ENCODE measurements at places on chromosomes 7 and 10. TPM values are rescaled to one million over a fixed set of nuclear protein-coding genes. Genes with fewer than 3 reads are reported as not detected.
A peak's percentile ranks its signal among the peaks of the same experiment; 100 is the strongest.

- H3K36me3 ChIP-seq, result peaks cover 46% of the 10 kb centered on the region
- H3K4me3 ChIP-seq, result no peak overlapping the region
- no peaks in the 10 kb centered on the region for H3K27me3 ChIP-seq
- H3K4me1 ChIP-seq, result no peaks in the 10 kb centered on the region
Measured at GRCh38 chr7:73536479-73536878, 14.4 kb upstream of the BAZ1B start.

DNA sequence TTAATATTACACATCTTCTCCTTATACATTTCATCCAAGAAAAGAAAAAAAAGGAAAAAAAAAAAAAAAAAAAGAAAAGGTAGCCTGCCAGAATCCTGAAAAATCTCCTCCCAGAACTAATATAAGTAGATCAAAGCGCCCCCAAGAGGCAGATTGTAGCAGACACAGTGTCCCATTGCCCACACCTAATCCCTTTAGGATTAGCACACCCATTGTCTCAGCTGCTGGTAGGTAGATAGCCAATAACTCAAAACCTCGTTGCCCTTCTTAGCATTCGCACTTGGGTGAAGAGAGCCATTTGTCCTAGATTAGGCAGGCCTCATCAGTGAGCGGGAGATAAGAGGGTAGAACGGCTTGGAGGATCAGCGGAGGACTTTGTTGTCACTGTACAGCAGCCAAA, 100.2 kb upstream of the SORCS1 start:
- H3K4me3 ChIP-seq, result no peak overlapping the region
- no peaks in the 10 kb centered on the region for H3K36me3 ChIP-seq
- peak; percentile 88 for DNase-seq
- no peaks in the 10 kb centered on the region for H3K4me1 ChIP-seq
- H3K27me3 ChIP-seq, result no peaks in the 10 kb centered on the region

GRCh38 chr10:94225589-94225988, 137.2 kb downstream of the NOC3L start:
- H3K36me3 ChIP-seq, result peaks cover 25% of the 10 kb centered on the region
- no peaks in the 10 kb centered on the region for H3K4me1 ChIP-seq
- H3K4me3 ChIP-seq, result no peak overlapping the region
- peak; percentile 69 for DNase-seq
- no peaks in the 10 kb centered on the region for H3K27me3 ChIP-seq

GRCh38 chr7:108375668-108376067, 80.6 kb downstream of the NRCAM start:
- H3K36me3 ChIP-seq, result no peaks in the 10 kb centered on the region
- no peaks in the 10 kb centered on the region for H3K4me1 ChIP-seq
- no peak overlapping the region for H3K27ac ChIP-seq
- no peak overlapping the region for H3K4me3 ChIP-seq
- no peaks in the 10 kb centered on the region for H3K27me3 ChIP-seq
- no peak for DNase-seq

DNA sequence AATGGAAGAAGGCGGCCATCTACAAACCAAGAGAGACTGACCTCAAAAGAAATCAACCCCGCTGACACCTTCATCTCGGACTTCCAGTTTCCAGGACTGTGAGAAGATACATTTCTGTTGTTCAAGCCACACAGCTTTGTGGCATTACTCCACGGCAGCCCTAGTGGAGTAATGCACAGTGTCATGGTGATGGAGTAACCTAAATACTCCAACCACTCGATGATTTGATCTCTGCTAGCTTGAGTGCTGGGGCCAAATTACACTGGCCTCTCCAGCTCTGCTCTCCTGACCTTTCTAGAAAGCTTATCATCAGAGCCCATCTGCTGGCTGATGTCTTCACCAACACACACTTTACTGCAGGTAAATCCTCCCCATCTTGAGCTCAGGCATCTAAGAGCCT, 52.2 kb downstream of the GALNT17 start:
- H3K27ac ChIP-seq, result no peak overlapping the region
- H3K36me3 ChIP-seq, result peaks cover 35% of the 10 kb centered on the region
- H3K4me1 ChIP-seq, result peaks cover 7% of the 10 kb centered on the region
- DNase-seq, result no peak

- no peak overlapping the region for H3K4me3 ChIP-seq
- H3K36me3 ChIP-seq, result no peaks in the 10 kb centered on the region
- peak; percentile 78 for DNase-seq
- H3K27ac ChIP-seq, result no peak overlapping the region
- no peaks in the 10 kb centered on the region for H3K27me3 ChIP-seq
Measured at GRCh38 chr10:72242675-72243074, 26.6 kb upstream of the ASCC1 start.

- H3K4me3 ChIP-seq, result no peak overlapping the region
- no peaks in the 10 kb centered on the region for H3K36me3 ChIP-seq
- no peaks in the 10 kb centered on the region for H3K4me1 ChIP-seq
- H3K27me3 ChIP-seq, result no peaks in the 10 kb centered on the region
- DNase-seq, result no peak
Measured at GRCh38 chr7:151978616-151979015, 22.4 kb downstream of the GALNTL5 start.

DNA sequence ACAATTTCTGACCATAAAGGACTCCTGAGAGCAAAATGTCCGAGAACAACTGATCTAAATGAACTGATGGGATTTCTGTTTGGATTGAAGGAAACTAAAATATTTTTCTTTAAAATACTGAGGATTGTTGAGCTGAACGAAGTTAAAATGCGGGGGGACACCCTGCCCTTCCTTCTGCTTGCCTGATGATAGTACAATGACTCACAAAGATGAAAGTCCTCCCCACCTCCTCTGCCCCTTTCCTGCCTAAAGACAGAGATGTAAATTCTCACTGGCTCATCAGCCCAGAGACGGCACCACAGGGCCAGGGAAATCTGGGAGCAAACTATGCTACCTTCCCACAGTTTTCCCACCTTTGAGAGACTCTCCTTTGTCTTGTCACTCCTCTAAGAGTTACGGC, 180.6 kb downstream of the PHTF2 start:
- no peak overlapping the region for H3K4me3 ChIP-seq
- H3K27ac ChIP-seq, result no peak overlapping the region
- no peaks in the 10 kb centered on the region for H3K36me3 ChIP-seq
- no peaks in the 10 kb centered on the region for H3K4me1 ChIP-seq
- H3K27me3 ChIP-seq, result no peaks in the 10 kb centered on the region
- no peak for DNase-seq

GRCh38 chr10:131430716-131431412, 119.3 kb upstream of the TCERG1L start:
- no peaks in the 10 kb centered on the region for H3K4me1 ChIP-seq
- H3K27me3 ChIP-seq, result no peaks in the 10 kb centered on the region
- H3K36me3 ChIP-seq, result no peaks in the 10 kb centered on the region
- no peak for DNase-seq
- no peak overlapping the region for H3K27ac ChIP-seq

- H3K4me1 ChIP-seq, result no peaks in the 10 kb centered on the region
- H3K27me3 ChIP-seq, result no peaks in the 10 kb centered on the region
- H3K4me3 ChIP-seq, result no peak overlapping the region
- no peak overlapping the region for H3K27ac ChIP-seq
Measured at GRCh38 chr7:113784316-113784715, 134.5 kb downstream of the PPP1R3A start.

DNA sequence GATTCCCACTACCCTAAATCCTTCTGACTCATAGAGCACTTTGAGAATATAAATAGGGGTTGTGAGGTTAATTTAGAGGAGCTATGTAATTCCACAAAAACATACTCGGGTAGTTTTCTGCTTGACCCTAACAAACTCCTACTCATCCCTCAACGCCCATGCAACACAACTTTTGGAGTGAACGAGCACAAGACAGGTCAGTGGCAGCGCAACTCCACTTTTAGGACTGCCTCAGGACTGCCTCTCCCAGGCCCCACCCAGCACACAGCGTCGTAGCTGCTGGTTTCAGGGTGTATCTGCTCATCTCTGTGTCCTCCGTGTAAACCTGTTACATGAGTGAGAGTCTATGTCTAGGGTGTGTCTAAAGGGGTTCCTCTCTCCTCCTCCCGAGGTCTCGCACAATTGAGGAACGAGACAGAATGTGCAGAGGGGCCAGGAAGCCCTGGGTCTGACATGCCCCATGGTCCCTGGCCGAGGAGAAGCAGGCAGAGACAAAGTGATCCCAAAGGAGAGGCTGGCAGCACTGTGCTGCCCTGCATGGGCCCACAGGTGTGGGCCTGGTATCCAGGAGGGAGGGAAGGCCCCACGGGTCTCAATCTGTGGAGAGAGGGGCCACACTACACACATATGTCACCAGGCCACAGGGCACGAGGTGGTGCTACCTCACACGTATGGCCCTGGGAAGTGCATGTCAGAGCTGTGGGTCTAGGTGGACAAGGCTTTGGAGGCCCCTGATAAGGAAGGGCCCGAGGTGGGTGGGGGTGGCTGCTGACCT, 45.5 kb downstream of the CAMK2B start:
- H3K4me3 ChIP-seq, result no peak overlapping the region
- no peaks in the 10 kb centered on the region for H3K36me3 ChIP-seq
- no peak overlapping the region for H3K27ac ChIP-seq

- H3K27me3 ChIP-seq, result no peaks in the 10 kb centered on the region
- peaks cover 13% of the 10 kb centered on the region for H3K4me1 ChIP-seq
- no peak overlapping the region for H3K27ac ChIP-seq
- no peak for DNase-seq
Measured at GRCh38 chr7:98300595-98301372, 19.3 kb downstream of the BRI3 start.

- H3K27ac ChIP-seq, result no peak overlapping the region
- no peak for DNase-seq
- no peaks in the 10 kb centered on the region for H3K36me3 ChIP-seq
- no peak overlapping the region for H3K4me3 ChIP-seq
- peaks cover 5% of the 10 kb centered on the region for H3K27me3 ChIP-seq
Measured at GRCh38 chr10:78866731-78867554, 201.8 kb upstream of the ZMIZ1 start.

GRCh38 chr7:94053532-94053931, 49.4 kb upstream of the BET1 start:
- H3K4me3 ChIP-seq, result no peak overlapping the region
- no peak overlapping the region for H3K27ac ChIP-seq
- H3K36me3 ChIP-seq, result no peaks in the 10 kb centered on the region

DNA sequence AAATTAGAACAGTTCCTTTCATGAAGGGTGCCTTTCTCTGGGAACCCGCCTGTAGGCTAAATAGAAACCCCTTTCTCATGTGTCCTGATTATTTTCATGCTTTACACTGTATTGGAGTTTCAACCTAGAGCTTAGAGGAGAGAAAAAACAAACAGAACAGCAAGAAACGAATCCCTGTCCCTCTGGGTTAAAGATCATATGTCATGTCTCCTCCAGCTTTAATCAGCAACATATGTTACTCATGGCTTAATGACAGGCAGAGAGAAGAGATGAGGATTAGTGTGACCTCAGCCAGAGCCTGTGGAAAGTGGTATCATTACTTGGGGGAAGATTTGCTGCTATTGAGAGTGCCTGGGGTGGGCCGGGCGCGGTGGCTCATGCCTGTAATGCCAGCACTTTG, 32.1 kb downstream of the CRCP start:
- peaks cover 73% of the 10 kb centered on the region for H3K36me3 ChIP-seq
- H3K4me1 ChIP-seq, result no peaks in the 10 kb centered on the region
- H3K4me3 ChIP-seq, result no peak overlapping the region
- no peaks in the 10 kb centered on the region for H3K27me3 ChIP-seq
- no peak overlapping the region for H3K27ac ChIP-seq

- no peak overlapping the region for H3K27ac ChIP-seq
- H3K36me3 ChIP-seq, result no peaks in the 10 kb centered on the region
- H3K27me3 ChIP-seq, result no peaks in the 10 kb centered on the region
- no peaks in the 10 kb centered on the region for H3K4me1 ChIP-seq
- no peak for DNase-seq
- H3K4me3 ChIP-seq, result no peak overlapping the region
Measured at GRCh38 chr7:72058579-72058978, 353.6 kb downstream of the CALN1 start.

- no peaks in the 10 kb centered on the region for H3K36me3 ChIP-seq
- DNase-seq, result no peak
- no peaks in the 10 kb centered on the region for H3K27me3 ChIP-seq
- no peak overlapping the region for H3K27ac ChIP-seq
- no peak overlapping the region for H3K4me3 ChIP-seq
- no peaks in the 10 kb centered on the region for H3K4me1 ChIP-seq
Measured at GRCh38 chr10:64038107-64038506, 516.9 kb downstream of the REEP3 start.

DNA sequence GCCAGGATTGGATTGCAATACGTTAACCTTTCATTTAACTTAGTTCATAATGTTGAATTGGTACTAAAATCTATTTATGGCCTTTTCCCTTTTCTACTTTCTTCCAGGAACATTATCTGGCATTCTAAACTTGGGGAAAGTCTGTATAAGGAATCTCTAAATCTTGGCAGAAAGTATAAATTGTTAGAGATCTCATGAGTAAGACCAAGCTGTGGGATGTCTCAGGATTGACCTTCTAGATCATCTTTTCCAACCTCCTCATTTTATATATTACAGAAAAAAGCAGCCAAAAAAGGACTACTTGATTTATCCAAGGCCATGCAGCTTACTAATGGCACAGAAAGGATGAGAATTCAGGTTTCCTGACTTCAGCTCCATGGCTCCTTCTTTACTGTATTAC, 598.3 kb downstream of the INHBA start:
- no peaks in the 10 kb centered on the region for H3K27me3 ChIP-seq
- H3K36me3 ChIP-seq, result no peaks in the 10 kb centered on the region
- no peak overlapping the region for H3K27ac ChIP-seq

DNA sequence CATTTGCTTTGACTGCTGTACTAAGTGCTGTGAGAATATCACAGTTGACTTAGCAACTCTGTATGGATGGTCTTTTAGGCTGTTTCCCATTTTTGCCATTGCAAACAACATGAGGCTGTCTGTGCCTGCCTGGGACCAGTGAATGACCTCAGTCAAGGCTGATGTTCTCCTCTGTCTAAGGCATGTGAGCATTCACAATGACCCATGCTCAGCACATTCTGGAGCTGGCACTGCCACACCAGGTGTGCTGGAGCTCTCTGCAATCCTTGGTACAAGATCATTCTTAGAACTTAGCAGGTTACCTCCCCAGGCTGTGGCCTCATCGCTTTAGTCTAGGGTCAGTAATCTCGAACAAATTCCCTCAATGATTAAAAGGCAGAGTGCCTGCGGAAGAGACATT, 61.9 kb downstream of the SH3PXD2A start:
- H3K4me1 ChIP-seq, result no peaks in the 10 kb centered on the region
- DNase-seq, result no peak
- H3K36me3 ChIP-seq, result no peaks in the 10 kb centered on the region
- no peak overlapping the region for H3K4me3 ChIP-seq
- no peaks in the 10 kb centered on the region for H3K27me3 ChIP-seq

- H3K4me1 ChIP-seq, result peaks cover 15% of the 10 kb centered on the region
- H3K27ac ChIP-seq, result no peak overlapping the region
- DNase-seq, result no peak
- no peak overlapping the region for H3K4me3 ChIP-seq
- H3K27me3 ChIP-seq, result no peaks in the 10 kb centered on the region
Measured at GRCh38 chr10:79088176-79088575, 19.4 kb downstream of the ZMIZ1 start.

ACSM6 gene
- not detected for total RNA-seq

ITIH2 gene
- total RNA-seq, result not detected

LLCFC1 gene
- not detected for total RNA-seq

C7orf33 gene
- total RNA-seq, result not detected

NUTM2E gene
- total RNA-seq, result not detected

TRIM73 gene
- 3.0 TPM for total RNA-seq

CPA2 gene
- total RNA-seq, result 0.66 TPM

CCDC3 gene
- total RNA-seq, result 4.2 TPM

KIF11 gene
- total RNA-seq, result 39.8 TPM

SUGCT gene
- 3.6 TPM for total RNA-seq

KLHL7 gene
- total RNA-seq, result 50.8 TPM

CROT gene
- total RNA-seq, result 6.3 TPM
